ENCODE measurements at places on chromosomes 7 and 10. TPM values are rescaled to one million over a fixed set of nuclear protein-coding genes. Genes with fewer than 3 reads are reported as not detected.

C10orf90 gene
- 0.67 TPM for total RNA-seq

ASAH2 gene
- total RNA-seq: 6.5 TPM

CPED1 gene
- 0.39 TPM for total RNA-seq

OR2A42 gene
- total RNA-seq: not detected

FAM25G gene
- not detected for total RNA-seq

MBLAC1 gene
- total RNA-seq: 5.2 TPM

LFNG gene
- total RNA-seq: 38.1 TPM

COL17A1 gene
- 0.26 TPM for total RNA-seq

NPY4R2 gene
- total RNA-seq: 0.64 TPM

PPIA gene
- 3,706 TPM for total RNA-seq

HSPA12A gene
- 7.7 TPM for total RNA-seq

PHYHIPL gene
- total RNA-seq: not detected

NKX1-2 gene
- 0.15 TPM for total RNA-seq

ZNF32 gene
- 35.6 TPM for total RNA-seq

EIF4EBP2 gene
- 48.2 TPM for total RNA-seq

CHN2 gene
- 0.15 TPM for total RNA-seq

LRRC61 gene
- total RNA-seq: 13.8 TPM

FBXL13 gene
- total RNA-seq: 2.5 TPM

ZNF804B gene
- total RNA-seq: not detected

OPN4 gene
- total RNA-seq: not detected

CPN1 gene
- not detected for total RNA-seq

RAMP3 gene
- total RNA-seq: 0.13 TPM
